ENCODE measurements at places on chromosomes 7 and 10.

DNA sequence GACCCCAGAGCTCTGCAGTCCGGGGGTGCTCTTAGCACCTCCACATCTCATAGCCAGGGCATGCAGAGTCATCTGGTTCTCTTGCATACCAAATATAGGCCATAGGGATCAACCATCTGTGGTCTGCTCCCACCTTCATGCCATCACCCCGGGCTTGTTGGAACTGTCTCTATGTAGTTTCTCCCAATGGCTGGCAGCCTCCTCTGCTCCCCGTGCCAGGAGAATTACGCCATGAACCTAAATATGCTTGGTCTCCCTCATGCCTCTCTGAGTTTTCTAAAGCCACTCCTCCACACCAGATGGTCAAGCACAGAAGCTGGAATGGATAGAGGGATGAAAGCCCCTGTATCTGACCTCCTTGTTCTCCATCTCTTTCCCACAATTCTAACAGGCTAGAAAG is 302.6 kb upstream of the MYO3A start:
- DNase-seq, result no peak

DNA sequence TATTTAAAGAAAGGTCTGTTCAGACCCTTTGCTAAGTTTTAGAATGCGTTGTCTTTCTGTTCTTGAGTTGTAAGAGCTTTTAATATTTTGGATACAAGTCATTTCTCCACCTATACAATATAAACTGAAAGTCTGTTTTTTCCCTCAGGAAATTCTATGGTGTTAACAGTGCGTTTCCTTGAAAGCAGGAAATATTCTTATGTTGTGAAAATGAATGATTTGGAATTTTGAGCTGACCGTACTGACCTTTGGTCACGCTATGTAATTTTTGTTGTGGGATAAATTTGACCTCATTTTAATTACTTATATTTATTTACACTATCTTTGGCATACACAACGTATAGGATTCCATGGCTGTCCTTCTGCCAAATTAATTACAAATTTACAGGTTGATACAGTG is 43.5 kb downstream of the PUS7 start:
- no peak for DNase-seq

- no peak for DNase-seq
Observed at GRCh38 chr10:43857206-43857930, 208.7 kb upstream of the ZNF32 start.

GRCh38 chr7:120615703-120616102 is 242.2 kb downstream of the TSPAN12 start:
- no peak for DNase-seq

- no peak for DNase-seq
Observed at GRCh38 chr10:97964748-97965147, 65.7 kb downstream of the CRTAC1 start.

DNA sequence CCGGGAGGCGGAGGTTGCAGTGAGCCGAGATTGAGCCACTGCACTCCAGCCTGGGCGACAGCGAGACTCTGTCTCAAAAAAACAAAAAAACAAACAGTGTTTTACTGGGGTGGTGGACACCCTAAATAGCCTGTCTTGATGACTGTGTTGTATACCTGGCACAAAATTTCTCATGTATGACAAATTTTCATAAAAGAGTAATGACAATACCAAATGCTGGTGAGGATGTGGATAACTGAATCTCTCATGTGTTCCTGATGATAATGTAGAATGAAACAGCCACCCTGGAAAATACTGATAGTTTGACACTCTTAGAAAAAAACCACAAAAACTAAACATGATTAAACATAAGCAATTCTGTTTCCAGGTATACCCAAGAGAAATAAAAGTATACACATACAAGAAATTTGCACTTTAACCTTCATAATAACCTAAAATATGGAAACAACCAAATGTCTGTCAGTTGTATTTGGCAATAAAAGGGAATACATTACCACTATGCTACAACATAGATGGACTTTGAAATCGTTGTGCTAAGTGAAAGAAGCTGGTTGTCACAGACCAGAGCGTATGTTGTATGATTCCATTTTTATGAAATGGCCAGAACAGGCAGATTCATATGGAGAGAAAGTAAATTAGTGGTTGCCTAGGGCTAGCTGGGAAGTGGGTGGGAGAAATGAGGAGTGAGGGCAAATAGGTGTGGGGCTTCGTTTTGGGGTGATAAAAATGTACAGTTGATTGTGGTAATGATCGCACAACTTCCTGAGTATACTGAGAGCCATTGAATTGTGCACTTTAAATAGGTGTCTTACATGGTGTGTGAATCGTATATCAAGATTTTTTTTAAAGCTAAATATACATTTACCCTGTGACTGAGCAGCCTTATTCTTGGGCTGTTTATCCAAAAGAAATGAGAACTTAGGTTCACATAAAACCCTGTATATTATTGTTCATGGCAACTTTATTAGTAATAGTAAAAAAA is 12.5 kb downstream of the WDR37 start:
- no peak for DNase-seq

GRCh38 chr7:1123715-1124114 is 35.8 kb downstream of the GPER1 start:
- no peak for DNase-seq

- no peak for DNase-seq
Observed at GRCh38 chr10:118960157-118961090, 69.1 kb upstream of the NANOS1 start.

DNA sequence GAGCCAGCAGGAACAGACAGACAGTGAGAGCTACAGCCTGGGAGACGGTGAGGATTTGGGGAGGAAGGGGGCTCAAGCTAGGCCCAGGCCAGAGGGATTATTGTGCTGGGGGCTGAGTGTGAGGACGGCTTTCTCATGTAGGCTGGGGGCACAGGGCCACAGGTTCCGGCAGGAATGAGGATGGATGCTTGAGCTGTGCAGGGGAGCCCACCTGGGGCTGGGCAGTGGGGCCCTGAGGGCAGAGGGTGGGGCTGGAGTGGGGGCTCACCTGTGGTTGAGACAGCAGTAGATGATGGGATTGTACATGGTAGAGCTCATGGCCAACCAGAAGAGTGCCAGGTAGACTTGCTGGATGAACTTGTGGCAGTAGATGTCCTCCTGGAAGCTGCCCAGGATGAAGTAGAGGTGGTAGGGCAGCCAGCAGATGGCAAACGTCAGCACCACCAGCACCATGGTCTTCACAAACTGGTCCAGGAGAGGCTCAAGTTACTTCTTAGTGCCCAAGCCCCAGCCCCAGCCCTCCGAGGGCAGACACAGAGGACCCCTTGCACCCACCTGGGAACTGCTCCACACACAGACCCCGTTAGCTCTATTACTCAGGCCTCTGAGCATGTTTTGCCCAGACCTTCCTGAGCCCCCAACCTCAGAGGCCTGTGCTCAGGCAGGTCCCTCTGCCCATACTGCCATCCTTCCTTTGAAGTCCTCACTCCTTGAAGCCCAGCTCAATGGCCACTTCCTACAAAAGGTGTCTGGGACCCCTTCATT is 9.7 kb downstream of the TACR2 start:
- DNase-seq, result no peak

DNA sequence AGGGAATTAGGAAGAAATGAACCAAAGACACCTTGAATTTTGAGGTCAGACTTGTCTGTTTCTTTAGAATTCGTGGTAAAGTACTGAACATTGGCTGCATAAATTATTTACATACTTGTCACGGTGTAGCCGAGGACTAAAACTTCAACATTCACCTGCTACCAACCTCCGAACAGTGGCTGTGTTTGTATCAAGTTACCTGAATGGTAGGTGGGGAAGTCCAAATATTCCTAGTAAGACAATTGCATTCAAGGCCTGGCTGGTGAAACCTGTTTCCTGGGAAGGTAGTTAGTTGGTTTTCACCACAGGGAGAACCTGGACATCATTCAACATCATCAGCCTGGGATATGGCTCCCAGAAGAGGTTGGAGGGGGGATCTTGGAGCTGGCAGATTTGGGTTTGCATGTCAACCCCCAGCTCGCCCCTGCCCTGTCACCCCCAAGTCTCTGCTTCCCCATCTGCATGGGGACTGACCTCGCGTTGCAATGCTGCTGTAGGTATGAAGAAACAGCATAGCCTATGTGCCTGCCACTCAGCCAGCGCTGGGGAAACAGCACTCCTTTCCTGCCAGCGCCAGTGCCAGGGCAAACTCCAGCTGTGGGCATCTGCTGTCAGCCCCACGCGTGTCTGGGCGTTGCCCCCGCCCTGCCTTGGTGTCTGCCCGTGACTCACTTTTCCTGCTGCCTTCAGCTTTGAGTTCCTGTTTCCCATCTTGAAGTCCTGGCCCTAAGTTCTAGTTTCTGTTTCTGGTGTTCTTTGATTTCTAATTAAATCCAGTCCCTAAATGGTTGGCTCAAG is 12.7 kb upstream of the LARP4B start:
- no peak for DNase-seq

DNA sequence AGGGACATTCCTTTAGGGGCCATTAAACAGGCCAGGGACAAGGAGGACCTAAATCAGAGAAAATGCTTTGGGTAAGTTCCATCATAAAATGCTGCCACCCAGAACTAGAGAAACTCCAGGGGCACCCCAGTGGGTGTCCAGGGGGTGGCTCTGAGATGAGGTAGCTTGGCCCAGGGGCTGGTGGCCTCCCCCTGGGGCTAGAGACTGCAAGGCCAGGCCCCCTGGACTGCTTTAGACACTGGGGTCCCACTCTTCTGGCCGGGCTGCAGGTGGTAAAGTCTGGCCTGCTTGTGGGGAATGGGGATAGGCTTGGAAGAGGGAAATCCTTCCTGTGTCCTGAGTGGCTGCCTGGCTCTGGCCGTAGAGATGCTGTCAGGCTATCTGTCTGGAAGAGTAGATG is 169.6 kb upstream of the PODXL start:
- DNase-seq, result no peak

DNA sequence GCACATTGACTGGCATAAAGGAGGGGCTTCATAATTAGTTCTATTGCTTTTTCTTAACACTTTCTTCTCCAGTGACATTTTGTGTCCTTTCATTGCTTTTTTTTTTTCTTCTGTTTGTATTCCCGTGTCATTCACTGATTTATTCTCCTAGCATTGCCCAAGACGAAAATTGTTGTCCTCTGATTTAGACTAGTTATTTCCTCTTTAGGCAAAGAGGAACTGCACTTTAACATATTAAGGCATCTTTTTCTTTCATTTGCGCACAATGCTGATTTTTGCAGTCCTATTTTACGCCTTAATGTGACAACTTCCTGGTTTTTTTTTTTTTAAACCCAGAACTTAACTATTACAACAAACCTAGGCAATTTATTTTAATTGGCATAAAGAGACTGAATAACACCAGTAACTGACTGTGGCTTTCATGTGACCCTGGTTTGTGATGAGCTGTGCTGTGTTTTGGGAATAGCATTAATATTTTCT is 39.7 kb downstream of the ARID5B start:
- no peak for DNase-seq

- no peak for DNase-seq
Observed at GRCh38 chr7:76328389-76328788, 25.9 kb downstream of the HSPB1 start.

DNA sequence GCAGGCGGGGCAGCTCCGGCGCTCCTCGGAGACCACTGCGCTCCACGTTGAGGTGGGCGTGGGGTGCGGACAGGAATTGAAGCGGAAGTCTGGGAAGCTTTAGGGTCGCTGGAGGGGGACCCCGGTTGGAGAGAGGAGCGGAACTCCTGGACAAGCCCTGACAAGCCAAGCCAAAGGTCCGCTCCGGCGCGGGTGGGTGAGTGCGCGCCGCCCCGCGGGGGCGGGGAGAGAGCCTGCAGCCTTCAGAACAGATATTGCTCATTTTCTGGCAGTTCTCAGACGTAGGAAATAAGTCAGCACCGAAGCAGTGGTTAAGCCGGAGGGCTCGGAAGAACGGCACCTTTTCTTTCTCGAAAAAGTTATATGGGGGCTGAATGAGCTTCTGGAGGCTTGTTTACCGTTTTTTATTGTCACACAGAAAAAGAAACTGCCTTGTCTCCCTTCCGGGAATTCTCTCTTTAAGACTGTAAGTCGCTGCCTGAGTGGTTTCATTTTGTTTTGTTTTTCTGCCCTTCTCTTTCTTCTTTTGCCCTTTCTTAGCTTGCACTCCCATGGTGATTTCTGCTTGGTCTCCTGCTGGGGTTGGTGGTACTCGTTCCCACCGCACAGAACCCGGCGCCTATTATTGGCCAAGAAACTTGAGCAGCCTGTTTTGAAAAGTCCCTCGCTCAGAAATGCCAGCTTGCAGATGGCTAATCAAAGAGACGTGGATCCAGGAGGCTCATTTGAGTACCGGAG is 732 bp downstream of the FAS start:
- DNase-seq, result no peak

GRCh38 chr7:147406521-147407135 is 1183.9 kb upstream of the C7orf33 start:
- no peak for DNase-seq

DNA sequence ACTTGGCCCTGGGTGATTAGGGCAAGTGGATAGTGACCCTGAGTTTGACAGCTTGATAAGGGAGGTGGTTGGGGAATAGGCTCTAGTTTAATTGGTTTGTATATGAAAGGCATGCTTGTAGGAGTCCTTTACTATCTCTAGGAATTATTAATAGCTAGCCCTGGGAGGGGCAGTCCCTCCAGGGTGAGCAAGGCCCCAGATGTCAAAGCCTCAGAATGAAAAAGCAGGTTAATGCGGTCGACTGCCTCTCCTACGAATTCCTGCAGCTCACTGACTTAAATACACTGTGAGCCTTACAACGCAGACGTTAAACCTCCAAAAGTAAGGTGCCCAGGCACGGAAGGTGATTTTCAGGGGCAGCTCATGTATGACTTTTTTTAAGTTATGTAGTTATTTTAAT is 5.2 kb upstream of the BTBD16 start:
- no peak for DNase-seq

DNA sequence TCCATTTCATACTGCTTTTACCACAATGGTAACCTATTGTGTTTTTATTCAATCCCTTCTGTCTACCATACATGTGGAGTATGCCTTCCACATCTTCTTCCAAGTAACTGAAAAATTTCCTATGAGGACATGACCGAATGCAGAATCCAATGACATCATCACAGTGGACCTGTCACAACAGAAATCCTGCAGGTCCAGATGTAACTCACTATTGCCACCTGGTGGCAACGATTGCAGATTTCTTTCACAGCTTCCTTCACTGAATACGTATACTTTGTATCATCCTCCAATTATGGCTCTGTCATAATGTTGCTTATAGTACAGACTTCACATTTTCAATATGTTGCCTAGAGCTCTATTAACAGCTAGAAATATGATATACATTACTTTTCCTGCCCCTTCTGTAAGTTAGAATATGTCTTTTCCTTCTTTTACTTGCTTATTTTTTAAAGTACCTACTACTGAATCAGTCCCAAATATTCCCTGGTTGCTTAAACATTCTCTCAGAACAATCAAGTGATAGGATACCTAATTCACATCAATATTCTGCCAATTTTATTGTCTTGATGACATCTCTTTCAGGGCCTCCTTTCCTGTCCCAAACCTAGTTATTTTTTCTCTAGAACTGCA is 45.4 kb downstream of the SLC13A1 start:
- no peak for DNase-seq

GRCh38 chr10:19874791-19875190 is 58.6 kb downstream of the PLXDC2 start:
- no peak for DNase-seq

GRCh38 chr7:69640925-69641594 is 42.8 kb downstream of the AUTS2 start:
- no peak for DNase-seq
